Fibroblast of gingiva (primary cell): ENCODE measurements at places on chromosomes 7 and 10.

DNA sequence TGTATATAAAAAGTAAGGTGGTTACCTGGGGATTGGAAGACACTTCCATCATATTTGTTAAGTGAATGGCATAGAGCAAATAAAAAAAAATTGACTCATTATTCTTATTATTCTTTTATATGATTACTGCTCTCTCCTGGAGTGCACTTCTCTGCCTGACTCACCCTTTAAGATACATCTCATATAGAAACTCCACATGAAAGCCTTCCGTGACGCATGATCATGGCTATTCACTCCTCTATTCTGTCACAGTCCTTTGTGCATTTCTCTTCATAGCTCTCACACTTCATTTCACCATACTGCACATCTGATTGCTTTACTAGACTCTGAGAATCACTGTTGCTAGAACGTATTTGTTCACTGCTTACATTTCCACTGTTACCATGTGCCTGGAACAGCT is 597.3 kb downstream of the CNTNAP2 start:
- DNase-seq: no peak

DNA sequence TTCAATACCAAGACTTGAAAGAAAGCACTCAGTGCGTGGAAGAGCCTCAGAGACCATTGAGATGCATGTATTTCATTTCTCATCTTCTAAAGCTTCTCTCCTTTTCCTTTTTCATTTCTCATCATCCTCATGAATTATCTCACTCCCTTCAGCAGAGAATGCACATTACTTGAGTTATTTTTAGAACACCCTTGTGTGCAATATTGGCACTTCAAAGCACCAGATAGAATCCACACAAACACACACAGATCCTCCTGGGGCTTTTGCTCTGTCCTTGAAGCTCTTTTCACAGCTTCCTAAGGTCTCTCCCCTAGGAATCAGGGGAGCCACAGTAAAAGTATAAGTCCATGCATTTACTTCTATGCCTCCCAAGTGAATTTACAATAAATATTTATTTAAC is 18.3 kb downstream of the DGKI start:
- no peak for DNase-seq

GRCh38 chr7:80095545-80095944 is 39.1 kb upstream of the GNAI1 start:
- DNase-seq: peak; percentile 6

DNA sequence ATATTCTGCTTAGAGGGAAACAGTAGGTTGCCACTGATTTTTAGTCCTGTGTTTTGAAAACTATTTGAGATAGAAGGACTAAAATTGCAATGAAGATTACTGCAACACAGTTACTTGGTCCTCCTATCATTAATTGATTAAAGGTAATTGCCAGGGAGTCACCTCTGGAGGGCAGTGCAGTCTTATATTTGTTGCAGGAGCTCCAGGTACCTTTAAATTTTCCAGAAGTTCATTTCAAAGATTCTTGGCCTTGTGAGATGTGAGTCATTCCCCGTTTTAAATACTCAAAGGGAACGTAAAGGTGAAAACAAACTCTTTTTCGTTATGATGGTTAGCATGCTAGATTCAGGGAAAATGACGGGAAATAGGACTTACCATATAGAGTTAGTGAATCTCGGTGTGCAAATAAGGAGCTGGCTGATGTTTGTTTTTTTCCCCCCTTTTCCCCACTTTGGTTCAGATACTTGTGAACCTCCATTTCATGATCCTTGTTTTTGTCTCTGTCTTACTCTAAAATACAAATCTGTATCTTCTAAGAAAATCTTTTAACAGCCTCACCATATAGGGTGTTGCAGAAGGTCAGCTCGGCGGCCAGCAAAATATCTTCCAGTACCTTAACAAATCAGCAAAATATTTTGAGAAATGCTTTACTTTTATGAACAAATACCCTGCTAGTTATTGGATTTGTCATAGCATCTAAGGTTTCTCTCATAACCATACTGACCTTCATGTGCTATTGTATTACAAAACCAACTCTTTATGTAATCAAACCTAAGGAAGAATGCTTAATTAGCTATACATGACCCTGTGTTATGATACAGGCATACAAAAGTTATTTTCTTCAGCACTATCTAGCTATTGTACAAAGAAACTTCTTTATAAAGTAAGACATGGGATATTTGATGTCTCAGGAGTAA is 143.0 kb upstream of the HDAC9 start:
- DNase-seq: peak; percentile 51

DNA sequence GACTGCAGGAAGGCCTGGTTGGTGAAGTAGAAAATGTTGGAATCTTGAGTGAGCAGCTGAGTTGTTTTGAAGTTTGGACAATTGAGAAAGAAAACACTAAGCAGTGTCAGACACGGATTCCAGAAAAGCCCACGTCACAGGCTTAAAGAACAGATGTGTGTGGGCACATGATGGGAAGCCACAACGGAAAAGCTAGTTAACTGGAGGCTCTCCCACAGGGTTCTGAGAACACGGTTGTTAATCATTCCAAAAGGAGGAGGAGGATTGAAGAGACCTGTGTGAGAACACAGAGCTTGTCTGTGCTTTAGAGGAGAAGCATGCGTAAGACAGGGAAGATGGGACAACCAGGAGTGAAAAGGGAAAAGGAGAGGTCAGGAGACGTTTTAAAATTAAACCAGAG is 42.6 kb downstream of the SHH start:
- no peak for DNase-seq

DNA sequence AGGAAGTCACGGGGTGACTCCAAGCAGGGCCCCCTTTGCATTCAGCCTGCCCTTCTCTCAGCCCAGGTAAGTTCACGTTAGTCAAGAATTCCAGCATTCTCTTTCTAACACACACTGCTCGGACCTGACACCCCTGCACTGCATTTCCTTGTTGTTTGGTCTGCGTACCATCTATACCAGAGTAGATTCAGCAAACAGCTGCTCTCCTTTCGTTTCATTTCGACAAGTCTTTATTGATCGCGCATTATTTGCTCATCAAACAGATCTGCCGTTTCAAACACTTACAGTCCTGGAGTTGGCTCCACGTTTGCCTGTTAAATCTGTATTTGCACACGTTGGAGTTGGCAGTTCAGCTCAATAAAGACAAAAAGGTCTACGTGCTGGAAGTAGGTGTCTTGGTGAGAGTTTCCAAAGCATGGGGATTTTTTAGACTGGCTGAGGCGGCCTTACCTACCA is 495.1 kb downstream of the RPS24 start:
- no peak for DNase-seq

GRCh38 chr10:78576276-78576675 is 492.5 kb upstream of the ZMIZ1 start:
- DNase-seq: no peak

GRCh38 chr10:61061923-61062504 is 118.0 kb upstream of the RHOBTB1 start:
- DNase-seq: no peak

- DNase-seq: no peak
These were observed 84.7 kb downstream of the PTPRZ1 start for GRCh38 chr7:121957626-121958025.

- no peak for DNase-seq
These were observed 82.8 kb upstream of the C7orf33 start for GRCh38 chr7:148507787-148508186.

GRCh38 chr7:16098058-16098457 is 323.3 kb downstream of the CRPPA start:
- DNase-seq: no peak

DNA sequence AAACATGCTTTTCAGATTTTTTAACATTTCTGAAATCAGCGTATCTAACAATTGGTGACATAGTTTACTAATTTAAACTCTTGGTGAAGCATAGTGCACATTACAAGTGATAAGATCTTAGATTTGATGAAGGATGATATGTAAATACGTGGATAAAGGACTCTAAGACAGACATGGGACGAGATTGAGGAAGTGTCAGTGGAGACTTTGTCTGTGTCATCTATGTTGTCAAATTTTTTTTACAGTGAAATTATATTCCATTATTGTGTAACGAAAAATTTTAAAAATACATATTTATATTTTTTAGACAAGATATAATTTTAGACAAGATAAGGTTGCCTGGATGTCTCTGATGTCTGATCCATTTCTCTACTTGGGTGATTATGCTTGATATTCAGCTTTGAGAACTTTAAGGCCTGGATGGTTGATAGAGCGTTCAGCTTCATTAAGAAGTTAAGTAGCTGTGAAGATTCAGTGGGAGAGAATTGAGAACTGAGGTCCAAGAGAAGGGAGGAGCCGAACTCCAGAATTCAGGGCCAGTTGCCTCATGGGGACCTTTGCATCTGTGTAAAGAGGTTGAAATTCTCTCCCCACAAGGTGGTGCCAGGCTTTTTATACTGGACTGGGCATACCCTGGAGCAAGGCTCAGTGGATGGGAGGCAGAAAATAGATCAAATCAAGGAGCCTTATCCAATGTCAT is 62.7 kb downstream of the KAT6B start:
- DNase-seq: no peak

GRCh38 chr10:110432814-110433565 is 64.7 kb upstream of the DUSP5 start:
- no peak for DNase-seq

DNA sequence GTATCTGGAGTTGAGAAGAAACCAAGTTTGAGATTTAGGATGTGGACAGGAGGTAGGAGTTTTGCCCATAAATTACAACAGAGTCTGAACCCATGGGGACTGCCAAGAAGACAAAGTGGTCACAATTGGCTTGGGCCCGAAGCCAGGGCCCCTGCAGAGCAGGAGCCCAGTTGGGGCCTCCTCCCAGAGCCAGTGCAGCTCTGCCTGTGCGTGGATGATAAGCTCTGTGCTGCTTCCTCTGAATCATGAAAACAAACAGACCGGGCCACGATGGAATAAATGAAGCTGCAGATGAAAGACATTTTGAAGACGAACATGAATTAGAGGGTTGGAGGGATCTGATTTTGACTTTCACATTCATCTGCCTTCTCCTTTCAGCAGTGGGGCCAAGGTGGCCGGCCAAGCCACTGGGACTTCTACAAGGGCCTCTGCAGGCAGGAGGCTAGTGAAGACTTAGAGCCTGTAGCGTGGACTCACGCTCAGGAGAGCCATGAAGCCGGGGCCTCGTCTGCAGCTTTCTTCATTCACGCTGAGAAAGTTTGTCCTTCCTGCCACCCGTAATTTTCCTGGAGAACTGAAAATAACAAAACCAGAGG is 156.8 kb upstream of the LYZL1 start:
- DNase-seq: peak; percentile 6

GRCh38 chr7:132393789-132394261 is 182.4 kb downstream of the PLXNA4 start:
- peak; percentile 38 for DNase-seq

- DNase-seq: no peak
These were observed 2.0 kb upstream of the GNAI1 start for GRCh38 chr7:80132594-80132993.

DNA sequence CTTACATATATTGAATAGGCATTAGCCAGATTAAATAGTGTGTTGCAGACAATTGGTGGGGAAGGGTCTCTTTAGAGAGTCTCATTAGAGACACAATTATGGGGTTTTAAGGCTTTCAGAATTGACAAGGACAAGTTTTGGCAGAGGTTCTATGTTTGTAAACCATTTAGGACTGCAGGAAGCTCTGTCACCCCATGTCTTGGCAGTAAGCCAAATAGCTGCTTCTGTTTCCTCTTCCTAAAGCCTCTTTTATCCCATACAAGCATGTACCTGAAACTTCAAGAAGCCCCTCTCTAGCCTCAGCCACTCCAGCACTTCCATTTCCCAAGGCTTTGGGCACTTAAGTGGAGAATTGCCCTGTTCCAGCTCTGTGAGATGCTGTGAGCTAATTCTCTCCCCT is 21.8 kb upstream of the LRRC4 start:
- no peak for DNase-seq

GRCh38 chr7:126696256-126697038 is 556.3 kb downstream of the GRM8 start:
- DNase-seq: no peak

GRCh38 chr10:4242561-4243035 is 457.6 kb upstream of the KLF6 start:
- peak; percentile 72 for DNase-seq

DNA sequence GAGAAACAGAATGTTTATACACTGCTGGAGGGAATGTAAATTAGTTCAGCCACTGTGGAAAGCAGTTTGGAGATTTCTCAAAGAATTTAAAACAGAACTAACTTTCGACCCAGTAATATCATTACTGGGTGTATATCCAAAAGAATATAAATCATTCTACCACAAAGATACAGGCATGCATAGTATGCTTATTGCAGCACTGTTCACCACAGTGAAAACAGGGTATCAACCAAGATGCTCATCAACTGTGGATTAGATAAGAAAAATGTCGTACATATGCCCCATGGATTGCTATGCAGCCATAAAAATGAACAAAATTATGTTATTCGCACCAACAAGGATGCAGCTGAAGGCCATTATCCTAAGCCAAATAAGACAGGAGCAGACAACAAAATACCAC is 343.1 kb upstream of the KCND2 start:
- DNase-seq: peak; percentile 1

- DNase-seq: no peak
These were observed 215.5 kb upstream of the AOAH start for GRCh38 chr7:36939816-36940215.

GRCh38 chr7:152522571-152523067 is 86.8 kb upstream of the KMT2C start:
- DNase-seq: peak; percentile 7

DNA sequence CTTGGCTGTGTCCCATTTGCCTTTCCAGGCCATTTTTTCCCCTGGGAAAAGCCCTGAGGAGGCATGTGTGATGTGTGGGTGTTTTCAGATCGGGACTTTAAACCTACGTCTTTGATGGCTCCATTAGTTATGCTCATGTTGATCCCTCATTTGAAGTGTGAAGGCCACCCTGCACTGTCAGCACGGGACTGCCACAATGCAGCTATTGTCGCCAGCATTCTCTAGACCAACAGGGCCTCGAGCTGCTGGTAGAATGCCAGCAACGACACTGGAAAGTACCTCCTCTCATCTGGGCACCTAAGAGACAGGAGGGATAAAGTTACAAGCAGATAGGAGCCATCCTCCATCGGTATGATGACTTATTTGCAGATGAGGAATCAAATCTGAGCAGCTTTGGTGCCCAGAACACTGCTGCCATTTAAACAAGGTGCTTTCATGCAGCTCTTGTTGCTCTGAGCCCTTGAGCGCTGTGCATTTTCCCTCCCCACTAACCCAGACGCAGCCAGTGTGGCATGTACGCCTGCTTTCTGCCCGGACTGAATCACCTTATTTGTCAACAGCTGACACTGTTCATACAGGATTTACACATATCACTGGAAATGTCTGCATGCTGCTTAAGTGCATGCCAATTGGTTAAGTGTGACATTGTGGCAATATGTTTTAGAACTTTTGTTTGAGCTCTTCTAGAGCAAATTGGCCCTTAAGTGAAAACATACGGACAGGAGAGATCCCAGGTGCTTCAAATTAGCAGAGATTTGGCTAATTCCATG is 175.0 kb upstream of the PITRM1 start:
- no peak for DNase-seq

GRCh38 chr10:92111336-92111939 is 179.4 kb downstream of the CPEB3 start:
- DNase-seq: no peak

DNA sequence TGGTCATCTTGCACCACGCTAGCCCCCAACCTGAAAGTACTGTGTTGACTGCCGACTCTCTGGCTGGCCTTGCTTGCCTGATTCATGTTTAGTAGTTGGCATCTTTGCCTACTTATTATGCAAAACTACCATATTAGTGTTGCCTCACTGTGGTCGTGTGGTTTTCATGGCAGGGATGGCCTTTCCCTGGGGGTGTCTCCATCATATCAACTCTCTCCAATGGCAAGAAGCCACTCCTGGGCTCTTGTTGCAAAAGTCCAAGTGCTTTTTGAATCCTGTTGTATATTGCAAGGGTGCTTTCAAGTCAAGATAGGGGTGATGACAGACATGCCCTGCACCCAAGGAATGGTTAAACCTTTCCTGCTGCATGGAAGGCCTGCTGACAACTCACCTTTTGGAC is 39.4 kb downstream of the ABLIM1 start:
- peak; percentile 46 for DNase-seq
